ENCODE measurements at places on chromosomes 7 and 10.

- DNase-seq = no peak
These were observed 79.1 kb upstream of the BTBD16 start for GRCh38 chr10:122191936-122192541.

- DNase-seq = no peak
These were observed 2.6 kb downstream of the CXCL12 start for GRCh38 chr10:44382131-44382858.

GRCh38 chr10:35470925-35471315 lies 134.2 kb upstream of the GJD4 start:
- DNase-seq = no peak

- DNase-seq = no peak
These were observed 447.3 kb upstream of the NRP1 start for GRCh38 chr10:33781606-33782395.

DNA sequence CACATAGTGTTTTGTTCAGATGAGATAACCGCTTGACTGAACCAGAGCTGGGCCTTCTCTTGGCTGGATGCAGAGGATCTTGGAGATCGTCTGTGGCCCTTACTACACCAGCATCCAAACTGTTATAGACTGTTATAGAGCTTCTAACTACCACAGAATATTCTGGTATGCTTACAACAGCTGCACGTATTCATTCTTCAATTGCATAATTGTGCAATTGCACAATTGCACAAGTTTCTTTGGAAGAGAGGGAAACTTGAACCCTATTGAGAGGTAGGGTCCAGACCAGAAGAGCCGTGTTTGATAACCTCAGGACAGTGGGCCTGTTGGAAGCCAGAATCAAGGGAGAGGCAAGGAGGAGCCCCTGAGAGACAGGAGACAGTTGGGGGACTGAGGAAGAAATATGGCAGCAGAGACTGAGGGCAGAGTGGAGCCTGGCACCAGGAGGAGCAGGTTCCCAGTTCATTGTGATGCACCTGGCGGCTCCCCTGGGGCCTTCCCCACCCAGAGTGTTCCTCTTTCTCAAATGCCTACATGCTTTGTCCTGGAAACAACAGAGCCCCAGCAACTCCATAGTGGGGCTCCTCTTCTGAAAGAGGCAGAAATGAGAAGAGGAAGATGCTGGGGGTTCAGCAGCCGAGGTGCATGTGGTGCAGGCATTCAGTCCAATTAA lies 64.1 kb downstream of the PTPRZ1 start:
- no peak for DNase-seq

DNA sequence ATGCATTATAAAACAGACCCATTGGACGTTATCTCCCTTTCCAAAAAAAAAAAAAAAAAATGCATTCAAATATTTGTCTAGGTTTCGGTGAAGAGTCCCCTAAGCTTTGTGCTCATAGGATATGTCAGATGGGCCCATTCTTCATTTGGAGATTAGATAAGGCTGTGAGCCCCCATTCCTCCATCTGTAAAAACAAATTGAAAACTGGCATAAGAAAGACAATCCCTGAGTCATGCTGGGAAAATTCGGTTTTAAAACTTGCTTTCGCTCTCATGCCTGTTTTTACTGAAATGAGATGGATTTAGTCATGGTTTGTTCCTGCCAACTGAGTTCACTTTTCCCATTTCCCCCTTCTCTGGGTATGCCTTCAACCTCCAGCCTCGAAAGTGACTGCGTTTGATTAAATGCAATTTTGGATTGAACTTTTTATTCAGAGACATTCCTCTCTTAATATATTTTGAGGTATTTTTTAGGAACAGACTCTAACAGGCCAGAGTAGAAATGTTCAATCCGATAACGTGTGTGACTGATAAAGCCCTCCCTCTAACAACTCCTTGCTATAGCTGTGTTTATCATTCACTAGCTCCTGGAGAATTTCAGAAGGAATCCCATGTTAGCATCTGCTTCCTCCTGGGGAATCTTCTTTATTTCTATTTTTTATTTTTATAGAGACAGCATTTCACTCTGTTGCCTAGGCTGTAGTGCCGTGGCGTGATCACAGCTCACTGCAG lies 190.9 kb upstream of the LYZL2 start:
- peak; percentile 73 for DNase-seq

GRCh38 chr10:28577506-28577905 lies 44.6 kb downstream of the WAC start:
- no peak for DNase-seq

DNA sequence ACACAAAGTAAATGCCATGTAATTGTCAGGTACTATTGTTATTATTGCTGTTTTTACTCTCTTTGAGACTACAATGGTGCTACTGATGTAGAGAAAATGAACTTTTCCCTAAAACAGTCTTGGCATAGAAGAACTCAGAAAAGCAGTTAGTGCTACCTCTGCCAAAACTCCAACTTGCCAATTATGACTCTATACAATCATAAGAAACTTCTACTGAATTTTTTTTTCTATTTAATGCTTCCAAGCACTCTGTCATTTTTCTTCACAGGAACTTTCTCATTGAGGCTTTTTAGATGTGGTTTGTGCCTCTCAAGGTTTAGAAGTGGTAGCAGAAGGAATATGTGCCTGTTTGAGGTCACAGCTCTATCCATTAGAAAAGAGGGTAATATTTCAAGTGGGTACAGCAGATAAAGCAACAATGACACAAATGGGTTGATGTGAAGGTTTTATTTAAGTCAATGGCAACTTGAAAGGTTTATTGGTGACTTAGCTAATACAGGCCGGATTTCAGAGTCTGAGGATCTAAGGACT lies 64.0 kb upstream of the FERD3L start:
- no peak for DNase-seq

GRCh38 chr10:84924131-84924530 lies 595.7 kb downstream of the CCSER2 start:
- no peak for DNase-seq

- DNase-seq = no peak
These were observed 77.5 kb upstream of the SORCS3 start for GRCh38 chr10:104563548-104563947.
